ENCODE measurements at places on chromosomes 13 and 19. TPM values are rescaled to one million over a fixed set of nuclear protein-coding genes. Genes with fewer than 3 reads are reported as not detected.

The CD33 gene
- polyA plus RNA-seq: not detected

The PCDH8 gene
- polyA plus RNA-seq: 0.84 TPM

The FAM32A gene
- polyA plus RNA-seq: 209 TPM

The FARSA gene
- polyA plus RNA-seq: 133 TPM

The ZNF525 gene
- polyA plus RNA-seq: 3.9 TPM

The EML2 gene
- 26.2 TPM for polyA plus RNA-seq

The PLVAP gene
- polyA plus RNA-seq: 6.1 TPM

The ZNF43 gene
- 14.2 TPM for polyA plus RNA-seq

The RGL3 gene
- polyA plus RNA-seq: 38.9 TPM

The PABPC3 gene
- 0.06 TPM for polyA plus RNA-seq

The ADGRE3 gene
- polyA plus RNA-seq: not detected

The MBD3L3 gene
- not detected for polyA plus RNA-seq

The ZNF470 gene
- 10.0 TPM for polyA plus RNA-seq

The TMEM150B gene
- polyA plus RNA-seq: not detected

The NAXD gene
- polyA plus RNA-seq: 48.9 TPM

The HIF3A gene
- 170 TPM for polyA plus RNA-seq

The ITGBL1 gene
- not detected for polyA plus RNA-seq

The SIGLEC12 gene
- polyA plus RNA-seq: not detected

The LIM2 gene
- polyA plus RNA-seq: not detected

Measured in cardiac muscle cell (in vitro differentiated cells and primary cell).